ENCODE measurements at places on chromosomes 1 and 21.

DNA sequence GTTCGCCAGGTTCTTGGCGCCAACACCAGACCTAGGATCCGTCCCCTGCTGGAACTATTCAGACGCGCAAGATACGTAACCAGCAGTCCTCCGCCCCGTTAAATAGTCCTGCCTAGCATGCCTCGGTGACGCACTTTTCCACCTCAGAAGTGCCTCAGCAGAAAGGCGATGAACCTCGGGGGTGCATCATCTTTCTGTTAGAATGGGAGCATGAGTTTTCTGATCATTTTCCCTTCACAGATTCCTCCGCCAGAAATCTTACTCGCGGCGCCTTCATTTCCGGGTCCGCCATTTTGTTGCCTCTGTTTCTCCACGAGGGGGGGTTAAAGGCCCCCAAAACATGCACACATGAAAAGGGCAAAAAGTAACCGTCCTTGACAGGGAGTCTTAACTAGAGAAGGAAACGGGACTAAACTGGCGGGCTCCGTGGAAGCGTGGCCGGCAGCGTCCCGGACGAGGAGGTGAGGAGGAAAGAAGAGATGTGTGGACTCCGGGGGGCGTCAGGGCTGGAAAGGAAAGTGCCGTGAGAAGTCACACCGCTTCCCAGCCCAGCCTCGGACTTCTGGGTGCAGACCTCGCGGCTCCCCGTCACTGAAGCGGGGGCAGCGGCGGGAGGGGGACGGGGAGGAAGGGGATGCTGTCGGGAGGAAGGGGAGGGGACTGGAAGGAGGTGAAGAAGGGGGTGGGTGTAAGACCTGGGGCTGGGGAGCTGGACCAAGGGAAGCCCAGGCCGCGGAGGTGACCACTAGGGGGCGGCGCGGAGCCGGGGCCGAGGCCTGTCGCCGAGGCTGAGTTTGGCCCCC is at the start of gene GABPB2:
TSS of gene GABPB2 (plus strand) at position 288 of the 803 bp plus-strand sequence. CDS start 17,429 bp downstream, outside the sequence.
- peak; percentile 80 for DNase-seq

DNA sequence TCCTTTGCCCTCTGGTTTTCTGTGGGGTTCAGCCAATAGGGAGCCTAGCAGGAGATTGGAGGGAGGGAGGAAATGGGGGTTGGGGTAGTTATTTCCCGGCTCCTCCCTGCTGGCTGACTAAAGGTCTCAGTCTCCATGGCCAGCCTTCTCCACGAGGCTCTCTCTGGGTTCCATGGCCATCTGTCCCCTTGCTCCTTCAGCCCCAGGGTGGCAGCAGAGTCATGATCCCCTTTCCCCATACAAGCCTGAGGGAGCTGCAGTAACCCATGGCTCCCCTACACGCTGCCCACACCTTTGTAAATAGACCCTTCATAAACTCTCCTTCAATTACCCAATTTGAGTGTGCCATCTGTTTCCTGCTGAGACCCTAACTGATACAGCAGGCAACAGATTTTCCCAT is 176.1 kb upstream of the CSF3R start:
- DNase-seq = no peak

DNA sequence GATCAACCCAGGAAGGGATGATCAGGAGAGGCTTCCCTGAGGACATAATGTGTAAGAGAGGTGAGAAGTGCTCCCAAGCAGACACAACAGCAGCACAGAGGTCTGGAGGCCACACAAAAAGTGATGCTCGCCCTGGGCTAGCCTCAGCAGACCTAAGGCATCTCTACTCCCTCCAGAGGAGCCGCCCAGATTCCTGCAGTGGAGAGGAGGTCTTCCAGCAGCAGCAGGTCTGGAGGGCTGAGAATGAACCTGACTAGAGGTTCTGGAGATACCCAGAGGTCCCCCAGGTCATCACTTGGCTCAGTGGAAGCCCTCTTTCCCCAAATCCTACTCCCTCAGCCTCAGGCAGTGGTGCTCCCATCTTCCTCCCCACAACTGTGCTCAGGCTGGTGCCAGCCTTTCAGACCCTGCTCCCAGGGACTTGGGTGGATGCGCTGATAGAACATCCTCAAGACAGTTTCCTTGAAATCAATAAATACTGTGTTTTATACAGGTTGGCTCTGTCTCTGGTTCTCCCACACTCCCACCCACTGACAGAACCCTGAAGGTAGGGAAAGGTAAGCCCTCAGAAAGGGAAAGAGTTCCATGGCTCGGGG is 5.0 kb downstream of the GJB3 start:
- no peak for DNase-seq

DNA sequence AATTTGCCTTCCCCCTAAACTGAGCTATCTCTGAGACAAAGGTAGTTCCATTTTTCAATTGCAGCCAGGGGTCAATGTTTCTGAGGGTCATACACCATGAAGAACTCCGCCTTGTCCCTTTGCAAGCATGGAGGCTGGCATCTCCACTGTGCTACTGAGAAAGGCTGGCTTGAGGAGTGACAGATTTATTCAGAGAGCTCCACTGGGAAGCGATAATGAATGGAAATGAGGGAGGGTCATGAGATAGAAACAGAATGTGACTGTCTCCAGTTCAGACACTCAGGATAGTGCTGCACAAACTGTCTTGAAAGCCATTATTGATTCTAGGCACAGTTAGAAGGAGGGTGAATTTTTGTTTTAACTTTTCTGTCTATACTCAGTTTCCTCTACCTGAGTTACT is 197.5 kb downstream of the ZNF326 start:
- no peak for DNase-seq

DNA sequence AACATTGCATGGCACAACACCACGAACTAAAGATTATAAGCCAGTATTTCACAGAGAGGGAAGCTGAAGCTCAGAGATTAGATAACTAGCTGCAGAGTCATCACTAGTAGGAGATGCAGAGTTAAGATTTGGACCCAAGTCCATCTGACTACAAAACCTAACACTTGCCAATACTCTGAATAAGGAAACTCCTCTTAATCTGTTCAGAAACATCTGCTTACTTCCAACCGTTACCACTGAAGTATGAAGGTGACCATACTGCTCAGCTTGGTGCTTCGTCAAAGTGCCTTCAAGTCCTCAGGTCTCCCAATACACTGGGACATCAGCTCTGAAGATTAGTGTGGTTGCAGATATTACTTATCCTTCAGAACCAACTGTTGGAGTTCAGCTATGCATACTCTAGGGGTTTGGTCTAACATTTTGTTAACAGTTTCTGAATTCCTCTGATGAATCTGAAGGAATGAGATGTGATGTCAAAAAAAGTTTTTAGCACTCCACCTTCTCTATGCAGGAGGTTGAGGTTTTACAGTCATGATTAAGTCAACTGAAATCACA is 179.6 kb downstream of the TPR start:
- DNase-seq = no peak

DNA sequence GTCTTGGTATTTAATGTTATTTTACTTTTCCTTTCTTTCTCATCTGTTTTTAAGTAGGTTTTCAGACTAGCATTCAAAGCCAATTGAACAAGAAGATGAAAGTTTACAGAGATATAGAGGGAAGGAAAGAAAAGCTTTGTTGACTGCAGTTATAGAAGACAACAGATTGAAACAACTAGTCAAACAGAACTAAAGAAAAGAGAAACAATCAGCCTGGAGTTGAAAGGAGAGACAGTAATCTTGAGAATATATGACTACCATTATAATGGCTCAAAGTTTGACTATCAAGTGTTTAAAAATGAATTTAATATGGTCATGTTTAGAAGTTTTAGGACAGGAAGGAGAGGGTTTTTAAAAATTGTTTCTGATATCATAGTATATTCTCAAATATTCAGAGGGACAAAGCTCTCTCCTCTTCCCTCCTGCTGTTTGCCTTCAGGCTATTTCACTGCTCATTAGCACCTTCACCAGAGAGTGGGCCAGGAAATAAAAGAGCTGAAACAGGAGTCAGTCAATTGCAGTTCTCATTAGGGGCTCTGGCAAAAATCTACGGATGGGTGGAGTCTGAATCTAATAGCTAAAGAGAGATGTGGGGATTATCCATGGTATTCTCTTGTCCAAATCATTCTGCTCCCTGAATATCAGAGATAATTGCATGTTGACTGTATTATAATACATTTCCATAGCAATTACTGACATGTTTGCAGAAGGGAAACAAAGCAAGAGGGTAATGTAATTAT is 577.8 kb downstream of the BRINP3 start:
- DNase-seq = no peak

DNA sequence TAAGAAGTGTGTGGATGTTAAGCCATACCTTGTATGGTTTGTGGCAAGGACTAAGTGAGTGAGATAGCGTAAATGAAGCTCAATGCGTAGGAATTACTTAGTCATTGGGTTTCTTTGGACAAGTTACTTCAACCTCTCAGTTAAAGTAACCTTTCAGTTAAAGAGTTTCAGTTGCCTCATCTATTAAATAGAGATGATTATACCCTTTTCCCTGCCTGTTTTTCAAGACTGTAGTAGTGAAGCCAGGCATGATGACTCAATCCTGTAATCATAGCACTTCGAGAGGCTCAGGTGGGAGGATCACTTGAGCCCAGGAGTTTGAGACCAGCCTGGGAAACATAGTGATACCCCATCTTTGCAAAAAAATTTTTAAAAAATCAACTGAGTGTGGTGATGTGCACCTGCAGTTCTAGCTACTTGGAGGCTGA is 6.3 kb downstream of the ZMPSTE24 start:
- no peak for DNase-seq

DNA sequence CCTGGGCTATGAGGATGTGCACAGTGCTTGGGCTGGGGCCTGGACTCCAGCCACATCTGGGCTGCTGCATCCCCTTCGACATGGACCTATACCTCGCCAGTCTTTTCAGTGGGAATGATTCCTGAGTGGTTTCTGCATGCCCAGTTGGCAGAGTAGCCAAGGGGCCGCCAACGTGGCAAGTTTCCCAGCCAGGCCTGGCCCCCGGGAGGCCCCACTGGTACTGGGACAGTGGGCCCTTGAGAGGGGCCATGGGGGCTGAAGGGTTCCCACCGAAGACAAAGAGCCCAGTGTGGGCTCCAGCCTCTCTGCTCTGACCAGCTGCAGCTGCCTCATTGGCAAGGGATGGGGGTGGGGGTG is 15.4 kb downstream of the RAP1GAP start:
- no peak for DNase-seq

DNA sequence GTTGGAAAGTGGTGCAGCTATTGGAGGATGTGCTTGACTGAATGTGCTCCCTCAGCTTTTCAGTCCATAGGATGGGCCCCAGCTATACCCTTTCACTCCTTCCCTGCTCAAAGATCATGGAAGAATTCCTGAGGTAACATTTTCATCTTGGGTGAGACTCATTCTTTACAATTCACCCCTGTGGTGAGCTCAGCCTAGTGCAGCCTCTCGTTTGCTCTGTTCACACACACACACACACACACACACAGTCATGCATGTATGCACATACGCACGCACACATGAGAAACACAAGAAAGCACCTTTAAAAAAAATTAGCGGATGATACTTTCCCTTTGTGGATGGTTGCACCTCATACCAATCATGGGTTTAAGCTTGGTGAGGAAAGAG is 25.8 kb downstream of the CCN1 start:
- DNase-seq = no peak

GRCh38 chr1:32533792-32534327 is 5.4 kb upstream of the ZBTB8A start:
- no peak for DNase-seq

DNA sequence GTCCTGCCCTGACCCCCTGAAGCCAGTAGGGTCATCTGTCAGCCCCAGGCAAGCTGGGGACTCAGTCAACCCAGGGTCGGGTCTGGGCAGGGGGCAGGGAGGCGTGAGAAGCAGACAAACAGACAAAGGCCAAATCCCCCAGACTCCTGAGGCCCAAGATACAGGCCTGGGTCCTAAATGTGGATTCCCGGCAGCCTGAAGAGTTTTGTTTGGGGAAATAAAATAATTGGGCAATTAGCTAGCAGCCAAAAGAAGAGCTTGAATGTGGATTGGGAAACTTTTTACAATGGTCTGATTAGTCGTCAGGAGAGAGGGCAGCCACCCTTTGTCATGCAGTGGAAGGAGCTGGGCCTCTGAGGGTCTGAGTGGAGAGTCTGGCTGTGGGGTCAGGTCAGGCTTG is 4.5 kb upstream of the LEFTY2 start:
- DNase-seq = no peak

DNA sequence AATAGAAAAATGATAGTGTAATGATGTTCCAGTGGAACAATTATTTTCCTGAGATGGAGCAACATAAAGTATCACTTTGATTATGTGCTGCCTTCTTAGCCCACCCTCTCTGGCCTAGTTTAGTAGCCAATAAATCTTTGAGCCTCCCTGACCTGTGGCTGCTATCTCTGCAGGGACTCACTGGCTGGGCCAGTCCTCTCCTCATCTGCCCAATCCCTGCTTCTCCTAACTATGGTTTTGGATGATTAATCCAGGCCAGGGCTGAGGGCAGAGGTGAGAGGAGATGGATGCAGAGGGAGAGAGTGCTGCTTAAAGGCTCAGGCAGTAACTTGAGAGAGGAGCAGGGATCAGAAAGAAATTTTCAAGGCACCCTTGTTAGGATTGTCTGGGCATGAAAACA is 89.0 kb upstream of the CD34 start:
- no peak for DNase-seq

GRCh38 chr21:32020564-32020963 is 147.7 kb downstream of the HUNK start:
- DNase-seq = no peak

- no peak for DNase-seq
Observed at GRCh38 chr1:30787856-30788495, 30.4 kb upstream of the LAPTM5 start.

- DNase-seq = no peak
Observed at GRCh38 chr1:94560333-94560732, 18.8 kb upstream of the F3 start.

DNA sequence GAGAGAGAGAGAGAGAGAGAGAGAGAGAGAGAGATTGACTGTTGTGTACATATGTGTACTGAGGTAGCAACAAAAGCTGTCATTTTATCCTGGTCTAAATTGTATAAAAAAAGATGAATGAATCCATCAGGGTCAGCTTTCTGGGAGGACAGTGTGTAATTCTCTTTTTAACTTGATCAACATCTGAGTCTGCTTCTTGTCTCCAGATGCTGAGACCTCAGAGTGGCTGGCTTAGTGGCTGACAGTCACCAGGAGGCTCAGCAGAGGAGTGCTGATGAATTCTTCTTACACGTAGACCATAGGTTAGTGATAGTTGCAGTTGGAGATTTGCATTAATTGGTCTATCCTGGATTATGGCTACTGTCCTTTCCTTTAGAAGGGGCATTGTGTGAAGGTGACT is 28.5 kb upstream of the PLXNA2 start:
- DNase-seq = no peak

Measured in NCI-H1436 treated with DMSO at 0.1 percent for 48 hours (cell line).